ENCODE measurements at places on chromosomes 5 and 9. TPM values are rescaled to one million over a fixed set of nuclear protein-coding genes. Genes with fewer than 3 reads are reported as not detected.

PPP3R2 gene
- total RNA-seq, result not detected

- DNase-seq, result no peak
These were observed 50.8 kb downstream of the DTWD2 start for GRCh38 chr5:118937393-118938061.

GMCL2 gene
- total RNA-seq, result not detected

COL27A1 gene
- 2.2 TPM for total RNA-seq

DNA sequence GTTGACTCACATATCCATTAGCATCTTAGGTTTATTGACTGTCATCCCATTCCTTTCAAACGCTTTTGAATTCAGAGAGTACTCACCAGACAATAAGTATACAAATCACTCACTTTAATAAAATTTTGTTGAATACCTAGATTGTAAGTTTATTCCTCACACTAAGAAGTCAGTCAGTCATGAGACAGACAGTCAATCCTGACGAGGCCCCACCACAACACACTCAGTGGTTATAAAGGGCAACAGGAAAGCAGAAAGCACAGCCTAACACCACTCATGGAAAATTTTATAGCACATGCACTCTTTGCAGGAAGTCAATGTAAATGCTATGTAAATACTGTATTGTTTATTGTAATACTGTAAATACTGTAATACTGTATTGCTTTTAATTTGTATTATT lies 176.3 kb upstream of the PTGER4 start:
- peak; percentile 56 for DNase-seq

GRCh38 chr9:20538956-20539355 lies 83.3 kb downstream of the MLLT3 start:
- peak; percentile 13 for DNase-seq

DNA sequence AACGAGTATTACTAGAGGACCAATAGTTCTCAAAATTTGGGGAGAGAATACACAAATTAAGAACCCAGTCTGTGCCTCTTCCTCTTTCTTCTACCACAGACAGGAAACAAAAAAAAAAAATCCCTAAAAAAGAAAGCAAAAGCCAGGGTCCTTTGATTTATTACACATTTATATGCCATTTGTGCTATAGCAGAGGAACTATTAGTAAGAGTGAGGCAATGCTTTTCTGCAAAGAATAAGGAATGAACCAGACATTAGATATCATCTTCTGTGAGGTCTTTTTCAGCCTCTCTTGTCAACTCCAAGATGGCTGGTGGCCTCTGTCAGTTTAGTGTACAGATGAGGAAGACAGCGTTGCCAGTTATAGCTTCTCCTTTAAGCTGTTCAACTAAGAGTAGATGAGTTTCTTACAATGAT lies 127.6 kb downstream of the RFX3 start:
- no peak for DNase-seq

SPACA9 gene
- 1.1 TPM for total RNA-seq

- DNase-seq, result no peak
These were observed 1.8 kb upstream of the IL3 start for GRCh38 chr5:132058646-132059042.

DNA sequence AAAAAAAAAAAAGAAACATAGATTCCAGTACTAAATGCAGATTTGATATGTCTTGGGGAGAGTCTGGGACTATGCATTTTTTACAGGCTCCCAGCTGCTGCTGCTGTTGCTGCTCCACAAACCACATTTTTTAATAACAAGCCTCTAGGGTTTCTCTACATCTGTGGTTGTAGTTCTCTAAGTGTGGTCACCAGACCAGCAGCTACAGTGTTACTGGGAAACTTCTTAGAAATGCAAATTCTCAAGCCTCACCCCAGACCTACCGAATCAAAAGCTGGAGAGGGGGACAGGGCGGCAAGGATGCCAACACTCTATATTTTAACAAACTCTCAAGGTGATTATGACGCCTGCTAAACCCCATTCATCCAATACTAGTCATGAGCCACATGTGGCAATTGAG lies 293.4 kb upstream of the PTGER4 start:
- DNase-seq, result peak; percentile 55

CARTPT gene
- total RNA-seq, result not detected

GRCh38 chr5:55421074-55421529 lies 113.3 kb downstream of the MTREX start:
- DNase-seq, result peak; percentile 63

- no peak for DNase-seq
These were observed 19.4 kb downstream of the ZBTB5 start for GRCh38 chr9:37445832-37446231.

PCDHA12 gene
- total RNA-seq, result not detected

DNA sequence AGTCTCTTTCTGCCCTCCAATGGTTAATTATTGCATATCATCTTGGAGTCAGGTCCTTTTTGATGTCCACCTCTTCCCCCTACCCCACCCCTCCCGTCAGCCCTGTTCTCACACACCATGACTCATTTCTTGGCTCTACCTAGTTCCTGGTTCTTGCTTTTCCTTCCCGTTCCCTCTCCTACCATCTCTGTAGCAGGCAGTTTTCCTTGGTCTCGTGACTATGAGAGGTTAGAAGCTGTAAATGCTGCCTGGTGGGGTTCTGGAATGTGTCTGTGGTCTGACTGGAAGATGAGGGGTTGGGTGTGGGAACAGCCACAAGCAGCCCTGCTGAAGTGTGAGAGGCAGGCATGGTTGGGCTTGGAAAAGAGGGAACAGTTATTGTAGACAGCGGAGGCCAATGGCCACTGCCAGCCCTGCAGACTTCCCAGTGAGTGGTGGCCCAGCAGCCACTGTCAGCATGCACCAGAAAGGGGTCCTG lies 18.2 kb downstream of the SLC22A5 start:
- peak; percentile 99 for DNase-seq

DNA sequence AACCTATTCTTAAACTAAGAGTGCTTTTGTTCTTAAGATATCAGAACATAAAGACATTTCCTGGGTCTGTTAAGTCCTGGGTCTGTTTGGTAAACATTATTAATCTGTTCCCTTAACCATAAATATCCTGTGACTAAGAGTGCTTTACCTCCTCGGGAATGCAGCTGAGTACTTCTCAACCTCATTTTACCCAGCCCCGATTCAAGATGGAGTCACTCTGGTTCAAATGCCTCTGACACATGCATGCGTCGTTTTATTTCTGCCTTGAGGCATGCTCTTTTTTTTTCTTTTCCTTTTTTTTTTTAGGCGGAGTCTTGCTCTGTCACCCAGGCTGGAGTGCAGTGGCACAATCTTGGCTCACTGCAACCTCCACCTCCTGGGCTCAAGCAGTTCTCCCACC lies 39.8 kb upstream of the FBXL17 start:
- peak; percentile 16 for DNase-seq

NTNG2 gene
- total RNA-seq, result 0.54 TPM

DNA sequence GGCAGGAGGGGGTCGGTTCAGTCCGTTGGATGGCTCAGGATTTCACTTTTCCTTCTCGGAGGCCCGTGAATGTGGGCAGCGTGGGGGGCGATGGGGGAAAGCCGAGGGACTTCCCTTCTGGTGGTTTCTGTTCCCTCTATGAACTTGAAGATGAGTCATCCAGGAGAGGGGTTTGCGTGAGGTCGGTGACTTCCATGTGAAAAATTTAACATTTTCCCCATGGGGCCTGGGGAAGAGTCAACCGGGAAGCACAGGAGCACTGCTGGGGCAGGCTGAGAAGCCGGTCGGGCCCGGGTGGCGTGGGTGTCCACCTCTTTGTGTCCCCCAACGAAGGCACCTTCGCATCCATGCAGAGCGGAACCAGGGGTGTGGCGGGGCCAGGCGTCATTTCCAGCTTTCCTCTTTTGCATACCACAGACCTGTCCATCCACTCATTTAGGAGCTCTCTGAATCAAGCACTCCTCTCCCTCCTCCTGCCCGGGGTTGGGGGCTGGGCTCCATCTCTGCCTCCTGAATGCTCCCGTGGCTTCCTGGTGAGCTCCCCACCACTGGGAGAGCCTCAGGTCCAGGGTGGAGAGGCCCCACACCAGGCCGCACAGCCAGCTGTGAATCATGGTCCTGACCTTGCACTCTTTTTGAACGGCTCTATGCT lies 68.4 kb downstream of the ANKRD33B start:
- peak; percentile 59 for DNase-seq

GRCh38 chr9:137042751-137043727 lies 2.9 kb downstream of the NPDC1 start:
- DNase-seq, result no peak

TRPM6 gene
- total RNA-seq, result under 0.01 TPM

DNA sequence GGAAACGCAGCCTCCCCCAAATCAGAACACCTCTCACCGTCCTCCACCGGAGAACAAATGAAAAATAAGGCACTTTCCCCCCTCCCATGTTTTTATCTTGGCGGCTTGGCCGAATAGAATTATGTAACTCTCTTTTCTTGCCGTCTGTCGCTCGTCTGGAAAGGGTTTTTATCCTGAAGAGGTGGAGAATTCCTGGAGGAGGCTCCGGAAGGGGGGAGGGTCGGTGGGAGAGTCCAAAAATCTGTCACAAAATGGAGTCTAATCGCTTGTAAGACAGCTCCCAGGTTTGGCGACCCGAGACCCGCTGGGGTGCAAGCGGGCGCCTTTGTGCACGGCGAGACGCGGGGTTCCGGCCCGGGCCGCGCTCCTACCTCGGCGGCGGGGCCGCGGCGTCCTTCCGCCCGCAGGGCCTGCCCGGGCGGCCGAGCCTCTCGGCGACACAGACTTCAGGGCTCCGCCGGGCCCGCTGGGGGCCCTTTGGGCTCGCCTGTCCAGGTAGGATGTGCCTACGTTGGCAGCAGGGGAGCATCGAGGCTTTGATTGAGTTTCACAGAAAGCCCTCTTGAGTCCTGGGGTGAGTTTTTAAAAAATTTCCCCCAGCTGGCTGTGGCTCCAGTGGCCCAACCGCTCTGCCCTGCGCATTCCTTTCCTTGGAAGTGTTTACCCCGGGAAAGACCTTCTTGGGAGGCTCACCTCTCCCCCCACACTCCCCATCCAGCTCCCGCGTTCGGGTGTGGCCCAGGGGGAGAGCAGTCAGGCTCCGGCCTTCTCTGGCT lies 5.0 kb downstream of the LMX1B start:
- no peak for DNase-seq

DNA sequence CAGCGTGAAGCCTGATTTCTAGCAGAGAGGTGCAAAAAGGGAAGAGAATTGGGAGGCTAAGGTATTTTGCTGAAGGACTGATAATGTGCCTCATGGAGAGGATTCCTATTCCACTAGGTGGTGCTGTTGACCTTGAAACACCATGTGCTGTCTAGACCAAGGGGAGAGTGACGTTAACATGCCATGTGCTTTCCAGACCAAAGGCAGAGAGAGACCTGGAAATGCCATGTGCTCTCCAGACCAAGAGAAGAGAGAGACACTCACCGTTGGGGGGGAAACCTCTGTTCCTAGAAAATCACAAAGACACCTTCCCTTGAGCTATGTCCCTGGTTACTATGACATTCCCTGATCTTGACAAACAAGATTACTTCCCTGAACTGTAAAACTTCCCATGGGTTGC lies 286.0 kb upstream of the TUSC1 start:
- peak; percentile 82 for DNase-seq

FOXD4 gene
- total RNA-seq, result not detected

DNA sequence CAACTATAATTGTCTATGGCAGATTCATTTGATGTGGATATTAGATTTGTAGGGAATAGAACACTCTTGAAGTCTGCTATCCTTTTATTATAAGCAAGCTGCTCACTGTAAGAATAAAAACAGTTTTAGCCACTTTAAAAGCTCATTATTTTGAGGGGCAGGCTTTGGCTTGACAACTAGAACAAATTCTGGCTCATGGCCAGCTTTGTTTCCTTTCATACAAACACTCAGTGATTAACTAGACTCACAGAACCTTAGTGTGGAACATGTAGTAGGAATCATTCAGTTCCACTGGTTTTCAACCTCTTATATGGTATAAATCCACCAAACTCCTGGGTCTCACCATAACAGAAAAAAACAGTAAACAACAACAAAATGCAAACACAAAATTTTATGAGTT lies 27.4 kb upstream of the CEP120 start:
- no peak for DNase-seq

- DNase-seq, result no peak
These were observed 681 bp upstream of the TMEFF1 start for GRCh38 chr9:100472268-100472667.

UNC13B gene
- total RNA-seq, result 14.3 TPM

C9 gene
- total RNA-seq, result not detected

CATSPER3 gene
- total RNA-seq, result under 0.01 TPM

DNA sequence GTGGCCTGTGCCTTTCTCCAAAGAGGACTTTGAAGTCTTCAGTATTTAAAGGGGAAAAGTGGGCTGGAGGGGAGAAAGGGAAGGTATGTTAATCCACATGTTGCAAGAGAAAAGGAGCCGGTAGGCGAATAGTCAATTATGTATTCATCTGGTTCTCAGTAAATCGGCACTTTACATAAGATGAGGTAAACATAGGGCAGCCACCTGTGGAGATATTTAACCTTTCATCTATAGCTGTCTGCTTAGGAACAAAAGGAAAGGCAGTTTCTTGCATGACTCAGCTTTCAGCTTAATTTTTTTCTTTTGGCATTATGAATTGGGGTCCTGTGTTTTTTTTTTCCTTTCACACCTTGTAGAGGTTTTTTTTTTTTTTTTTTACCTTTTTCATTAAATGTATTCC lies 42.2 kb downstream of the FGD3 start:
- DNase-seq, result no peak

DNA sequence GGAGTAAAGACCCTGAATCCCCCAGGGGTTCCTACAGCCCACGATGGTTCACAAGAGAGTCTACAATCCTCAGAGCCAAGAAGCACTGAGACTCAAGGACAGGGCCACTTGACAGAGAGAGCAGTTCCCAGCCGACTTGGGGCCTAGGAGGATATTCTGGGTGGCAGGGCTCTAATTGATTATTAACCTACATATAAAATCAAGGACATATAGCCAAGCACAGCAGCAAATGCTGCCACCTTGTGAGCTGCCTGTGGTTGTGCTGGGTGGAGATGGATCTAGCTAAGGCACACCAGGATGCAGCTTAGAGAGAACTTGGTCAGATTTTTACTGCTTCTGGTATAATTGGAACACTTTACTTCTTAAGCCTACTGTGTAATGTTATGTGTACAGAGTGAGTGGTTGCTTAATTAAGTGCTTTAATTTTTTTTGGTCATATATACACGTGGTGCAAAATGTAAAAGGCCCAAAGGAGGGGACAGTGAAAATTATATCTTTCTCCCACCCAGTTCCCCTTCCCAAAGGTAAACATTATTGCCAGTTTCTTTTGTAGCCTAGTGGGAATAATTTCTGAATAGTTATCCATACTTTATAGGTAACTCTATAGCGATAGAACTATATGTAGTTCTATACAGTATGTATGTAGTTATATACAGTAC lies 78.8 kb downstream of the F2RL2 start:
- DNase-seq, result peak; percentile 13

FAXDC2 gene
- total RNA-seq, result 4.2 TPM

- DNase-seq, result no peak
These were observed 29.7 kb downstream of the PITX1 start for GRCh38 chr5:135004376-135004775.

IFNA2 gene
- not detected for total RNA-seq

Data from IMR-90 (cell line).